GF-D8 (cell line): ENCODE measurements at places on chromosomes 3 and 15.

DNA sequence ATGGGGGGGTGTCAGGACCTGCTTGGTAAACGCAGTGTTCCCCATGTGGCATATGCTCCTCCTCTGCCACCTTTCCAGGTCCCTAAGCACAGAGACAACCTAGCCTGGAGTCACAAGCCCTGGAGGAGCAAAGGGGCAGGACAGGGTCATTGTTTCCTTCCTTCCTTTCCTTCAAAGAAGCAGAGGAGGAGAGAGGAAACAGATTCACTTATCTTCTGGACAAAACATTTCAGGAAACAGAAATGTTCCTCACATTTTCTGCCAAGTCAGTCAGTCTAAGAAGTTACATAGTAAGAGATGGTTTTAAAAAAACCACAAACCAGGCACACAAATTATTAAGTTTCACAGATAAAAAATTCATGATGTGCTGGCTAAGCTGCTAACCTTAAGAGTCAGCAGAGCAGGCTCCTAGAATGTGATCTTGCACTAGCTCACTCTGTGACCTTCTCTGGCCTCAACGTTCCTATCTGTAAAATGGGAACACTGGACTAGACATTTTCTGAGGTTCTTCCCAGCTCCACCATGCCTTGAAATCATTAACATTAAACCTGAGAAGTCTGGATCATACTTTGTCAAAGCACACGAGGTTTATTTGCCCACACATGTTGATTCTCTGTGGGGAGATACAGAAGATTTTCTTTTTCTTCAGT, 47.9 kb downstream of the ATP13A5 start:
- DNase-seq, result no peak

- no peak for DNase-seq
Measured at GRCh38 chr15:45425135-45425534, 46.8 kb upstream of the GATM start.

DNA sequence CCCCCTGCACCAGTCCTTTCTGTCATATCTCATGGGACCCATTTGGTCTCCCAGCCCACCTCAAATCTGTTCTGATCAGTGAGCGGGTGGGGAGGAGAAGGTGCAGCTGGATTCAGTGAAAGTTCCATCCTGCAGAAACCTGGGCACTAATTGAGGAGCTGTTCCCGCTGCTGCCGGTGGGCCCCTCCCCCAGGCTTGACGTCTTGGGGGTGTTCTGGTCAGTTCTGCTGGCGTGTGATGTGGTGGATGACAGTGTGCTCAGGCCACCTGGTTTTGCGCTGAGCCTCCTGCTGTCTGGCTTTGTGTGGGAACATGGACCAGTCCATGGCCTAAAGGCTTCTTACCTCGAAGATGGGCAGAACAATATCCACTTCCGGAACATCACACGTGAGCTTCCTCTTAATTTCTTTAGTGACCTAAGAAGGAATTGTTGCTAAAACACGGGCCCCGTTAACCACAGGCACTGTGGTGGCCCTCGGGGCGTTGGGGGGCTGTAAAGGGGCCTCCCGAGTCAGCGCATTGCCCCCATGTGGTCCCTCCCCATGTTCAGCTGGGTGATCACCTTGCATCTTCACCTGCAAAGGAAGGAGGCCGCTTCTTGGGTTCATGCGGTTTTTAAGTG, 59.7 kb downstream of the RGMA start:
- no peak for DNase-seq

DNA sequence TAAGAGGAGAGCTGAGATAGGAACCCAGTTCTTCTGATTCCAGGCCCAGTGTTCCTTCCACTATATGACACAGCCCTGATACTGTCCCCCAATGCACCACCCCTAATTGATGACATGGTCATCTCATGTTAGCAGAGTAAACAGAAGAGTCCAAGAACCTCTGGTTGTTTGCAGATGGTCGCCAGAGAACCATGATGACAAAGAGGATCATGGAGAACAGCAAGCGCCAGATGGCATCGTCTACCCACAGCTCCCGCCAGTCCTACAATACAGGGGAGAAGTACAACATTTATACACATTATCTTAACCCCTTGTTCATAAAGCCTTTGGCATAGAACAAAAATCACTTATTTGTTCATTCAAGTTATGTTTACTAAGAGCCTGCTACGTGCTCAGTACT, 18.5 kb upstream of the VPS39 start:
- no peak for DNase-seq

- no peak for DNase-seq
Measured at GRCh38 chr15:89777073-89777751, 1.1 kb downstream of the MESP2 start.

- DNase-seq, result no peak
Measured at GRCh38 chr3:173865900-173866498, 468.5 kb downstream of the NLGN1 start.

DNA sequence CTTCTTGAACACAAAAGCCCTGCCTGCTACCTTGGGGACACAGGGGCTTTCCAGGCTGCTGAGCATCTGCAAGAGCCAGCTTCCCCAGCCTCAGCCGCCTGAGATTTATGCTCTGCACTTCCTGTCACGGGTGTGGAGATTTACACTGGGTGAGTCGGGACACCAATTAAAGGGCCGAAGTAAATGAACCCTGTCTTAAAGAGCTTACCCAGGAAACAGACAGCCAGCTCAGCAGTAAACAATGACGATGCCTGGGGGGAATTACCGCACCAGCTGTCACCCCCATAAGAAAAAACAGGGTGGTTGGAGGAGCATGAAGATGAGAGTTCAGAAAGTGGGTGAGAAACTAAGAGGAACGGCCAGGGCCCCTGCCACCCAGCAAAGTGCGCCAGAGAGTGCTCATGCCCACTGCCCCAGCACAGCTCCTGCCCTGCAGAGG, 37.5 kb upstream of the IQSEC1 start:
- no peak for DNase-seq

- no peak for DNase-seq
Measured at GRCh38 chr3:14404631-14405359, 2.4 kb downstream of the SLC6A6 start.

- DNase-seq, result no peak
Measured at GRCh38 chr15:64694816-64695215, 80.6 kb downstream of the RBPMS2 start.
